ENCODE measurements at places on chromosomes 16 and 17.

GRCh38 chr17:15890279-15890892, 54.5 kb upstream of the ADORA2B start:
- DNase-seq = no peak

DNA sequence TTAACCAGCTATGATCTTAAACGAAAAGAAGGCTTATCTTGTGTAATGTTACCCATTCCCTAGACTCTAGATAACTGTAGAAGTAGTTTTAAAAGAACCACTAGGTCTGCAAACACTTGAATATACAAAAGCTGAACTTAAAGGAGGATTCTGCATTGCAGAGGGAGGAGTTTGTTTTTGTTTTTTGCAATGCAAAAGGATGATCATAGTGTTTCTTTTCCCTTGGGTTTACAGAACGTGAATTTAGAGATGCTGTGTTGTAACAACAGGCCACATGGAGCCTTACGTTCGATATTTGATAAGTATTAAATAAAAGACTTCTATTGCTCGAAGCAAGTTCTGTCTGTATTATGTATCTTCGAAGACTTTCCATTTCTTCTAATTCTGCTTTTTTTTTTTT, 77.6 kb downstream of the CHD9 start:
- DNase-seq = no peak

- no peak for DNase-seq
Observed at GRCh38 chr16:65083164-65083857, 38.6 kb downstream of the CDH11 start.

- no peak for DNase-seq
Observed at GRCh38 chr16:54303613-54304012, 17.0 kb upstream of the IRX3 start.

DNA sequence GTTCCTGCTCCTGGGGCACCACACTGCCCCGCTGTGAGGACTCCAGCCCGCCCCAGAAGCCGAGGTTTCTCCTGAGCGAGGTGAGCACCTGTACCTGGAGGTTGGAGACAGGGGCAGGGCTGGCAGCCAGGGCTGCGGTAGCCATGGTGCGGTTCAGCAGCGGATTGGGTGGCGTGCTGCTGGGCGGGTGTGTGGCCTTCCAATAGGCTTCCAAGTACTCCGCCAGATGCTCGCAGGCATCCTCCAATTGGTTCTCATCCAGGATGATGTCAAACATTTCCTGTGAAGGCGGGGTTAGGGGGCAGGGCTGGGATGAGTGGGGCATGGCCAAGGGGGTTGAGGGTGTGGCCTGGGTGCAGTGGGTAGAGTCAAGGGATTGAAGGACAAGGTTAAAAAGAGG, 11.3 kb upstream of the ARL5C start:
- no peak for DNase-seq

GRCh38 chr16:175011-175949, 1.2 kb upstream of the HBA1 start:
- DNase-seq = no peak

DNA sequence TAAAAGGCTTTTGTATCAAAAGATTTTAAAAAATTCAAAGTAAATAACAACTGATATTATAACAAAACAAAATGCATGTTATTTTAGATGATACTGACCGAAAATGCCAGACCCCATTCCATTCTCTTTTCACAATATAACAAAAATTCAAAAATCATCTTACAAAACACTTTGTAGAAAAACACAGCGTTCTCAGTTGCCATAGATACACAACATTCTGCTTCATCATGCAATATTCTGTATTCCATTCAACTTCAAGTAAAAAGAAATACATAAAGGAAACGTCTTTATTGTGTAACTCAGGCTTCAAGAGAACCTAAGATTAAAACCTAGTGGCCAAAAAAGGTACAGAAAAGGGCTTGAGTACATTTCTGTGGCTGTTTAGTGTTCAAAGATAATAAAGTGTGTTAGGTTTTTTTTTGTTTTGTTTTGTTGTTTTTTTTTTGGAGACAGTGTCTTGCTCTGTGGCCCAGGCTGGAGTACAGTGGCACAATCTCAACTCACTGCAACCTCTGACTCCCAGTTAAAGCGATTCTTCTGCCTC, 250.5 kb downstream of the CEP112 start:
- DNase-seq = no peak

- no peak for DNase-seq
Observed at GRCh38 chr17:29683481-29683880, 60.8 kb upstream of the CORO6 start.

DNA sequence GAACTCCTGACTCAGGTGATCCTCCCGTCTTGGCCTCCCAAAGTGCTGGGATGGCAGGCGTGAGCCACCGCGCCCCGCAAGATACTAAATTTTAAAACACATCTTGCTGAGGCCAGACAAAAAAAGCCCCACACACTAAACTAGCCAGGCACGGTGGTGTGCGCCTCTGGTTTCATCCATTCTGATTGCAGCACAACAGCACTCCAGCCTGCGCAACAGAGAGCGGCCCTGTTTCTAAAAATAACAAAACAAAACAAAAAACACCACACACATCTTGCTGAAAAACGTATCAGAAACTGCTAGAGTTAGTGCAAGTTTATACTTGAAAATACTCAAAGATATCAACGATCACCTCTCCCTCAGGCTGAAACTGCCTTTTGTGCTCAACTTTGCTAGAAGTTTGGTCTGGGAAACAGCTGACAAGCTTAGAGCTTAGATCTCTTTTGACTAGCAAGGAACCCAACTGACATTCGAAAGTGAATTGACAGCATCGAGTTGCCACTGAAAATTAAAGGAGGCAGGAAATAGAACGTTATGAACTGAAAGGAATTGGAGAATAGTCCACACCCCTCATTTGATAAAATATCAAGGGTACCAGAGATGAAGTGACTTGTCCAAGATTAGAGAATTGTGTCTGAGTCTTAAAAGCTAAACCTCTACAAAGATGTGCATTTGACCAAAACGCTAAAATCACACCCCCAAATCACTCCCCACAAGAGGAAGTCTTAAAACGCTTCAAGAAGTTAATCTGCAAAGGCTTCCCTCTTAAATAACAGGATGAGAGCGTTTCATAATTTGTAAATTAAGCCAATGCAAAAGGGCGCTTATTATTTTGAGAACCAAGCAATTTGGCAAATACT, 908 bp downstream of the COG4 start:
- no peak for DNase-seq

DNA sequence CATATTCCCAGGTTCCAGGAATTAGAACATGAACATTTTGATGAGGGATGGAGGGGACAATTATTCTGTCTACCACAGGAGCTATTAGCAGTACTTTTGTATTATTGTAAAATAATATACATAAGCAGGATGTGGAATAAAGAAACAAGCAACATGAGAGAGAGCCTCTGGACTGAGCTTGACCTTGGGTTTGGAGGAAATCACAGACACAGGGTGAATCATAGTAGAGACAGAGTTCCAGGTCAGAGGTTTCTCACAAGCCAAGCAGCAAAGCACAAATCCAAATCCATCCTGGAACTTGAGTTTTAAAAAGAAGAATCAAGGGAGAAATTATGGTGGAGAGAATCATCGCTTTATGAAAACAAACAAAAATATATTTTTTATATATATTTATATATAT, 5.1 kb downstream of the KRT31 start:
- no peak for DNase-seq

DNA sequence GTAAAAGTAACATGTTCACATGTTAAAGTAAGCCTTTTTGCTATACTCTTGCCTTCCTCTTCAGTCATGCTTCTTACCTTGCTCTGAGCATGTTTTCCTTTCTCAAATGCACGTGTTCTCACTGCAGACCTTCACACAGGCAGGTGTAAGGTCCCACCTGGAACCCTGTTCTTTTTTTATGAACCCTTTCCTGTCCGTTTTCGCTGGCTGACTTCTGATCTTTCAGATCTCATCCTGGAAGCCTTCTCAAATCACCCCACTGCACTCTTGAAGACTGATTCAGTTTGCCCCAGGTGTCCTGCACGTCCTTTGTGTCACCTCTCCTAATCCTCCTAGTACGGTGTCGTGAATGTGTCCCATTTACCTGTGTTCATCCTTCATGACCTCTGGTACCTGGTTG, 313.6 kb downstream of the SNX29 start:
- no peak for DNase-seq
